ENCODE measurements at places on chromosomes 2 and 18.

- no peak for DNase-seq
Observed at GRCh38 chr2:213451542-213452239, 167.4 kb downstream of the SPAG16 start.

GRCh38 chr18:48417985-48418384, 8.8 kb upstream of the ZBTB7C start:
- no peak for DNase-seq

DNA sequence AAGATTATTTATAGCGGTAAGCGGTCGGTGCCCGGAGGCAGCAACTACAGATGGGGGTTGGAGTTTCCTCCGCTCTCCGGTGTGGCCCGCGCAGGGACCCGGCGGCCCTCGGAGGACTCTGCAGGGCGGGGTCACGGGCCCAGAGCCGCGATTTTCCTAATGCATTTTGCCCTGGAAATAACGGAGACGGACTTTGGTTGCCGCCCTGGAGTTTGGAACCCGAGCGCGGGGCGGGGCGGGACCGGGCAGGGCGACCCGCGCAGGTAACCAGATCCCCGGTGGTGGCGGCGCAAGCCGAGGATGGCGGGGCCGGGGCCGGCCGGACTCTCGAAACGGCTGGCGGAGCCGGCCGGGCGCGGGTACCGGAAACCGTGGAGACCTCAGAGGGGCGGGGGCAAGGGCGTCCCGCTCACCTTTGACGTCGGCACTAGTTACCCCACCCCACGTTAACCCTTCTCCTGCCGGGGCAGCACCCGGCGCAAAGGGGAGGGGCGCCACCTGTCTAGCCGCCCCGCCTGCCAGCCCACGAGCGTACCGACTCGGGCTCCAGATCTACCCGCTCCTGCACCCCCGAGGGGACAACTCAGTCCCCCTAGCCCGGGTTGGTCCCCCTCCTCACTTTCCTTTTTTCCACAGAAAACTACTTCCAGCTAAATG, 2.9 kb downstream of the CYP26B1 start:
- no peak for DNase-seq

- DNase-seq, result no peak
Observed at GRCh38 chr2:171469176-171469575, 35.1 kb downstream of the DCAF17 start.

DNA sequence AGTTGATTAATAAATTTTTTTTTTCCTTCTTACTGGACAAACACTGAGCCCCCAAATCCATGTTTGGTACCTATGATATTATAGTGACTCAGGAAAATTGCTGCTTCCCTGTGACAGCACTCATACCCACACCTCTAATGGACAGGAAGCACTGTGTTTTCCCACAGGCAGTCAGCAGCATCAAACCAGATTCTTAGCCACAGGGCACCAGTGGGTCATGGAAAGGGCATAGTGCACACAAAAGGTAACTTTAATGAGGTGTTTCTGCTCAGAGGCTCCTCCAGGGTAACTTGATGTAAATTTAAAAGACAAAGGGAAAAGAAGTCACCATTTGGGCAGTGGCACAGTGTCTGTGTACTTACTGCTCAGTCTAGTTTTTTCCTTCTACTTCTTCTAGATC, 34.1 kb downstream of the SERPINB11 start:
- DNase-seq, result no peak

GRCh38 chr2:240990726-240991377, 7.6 kb upstream of the SNED1 start:
- no peak for DNase-seq

DNA sequence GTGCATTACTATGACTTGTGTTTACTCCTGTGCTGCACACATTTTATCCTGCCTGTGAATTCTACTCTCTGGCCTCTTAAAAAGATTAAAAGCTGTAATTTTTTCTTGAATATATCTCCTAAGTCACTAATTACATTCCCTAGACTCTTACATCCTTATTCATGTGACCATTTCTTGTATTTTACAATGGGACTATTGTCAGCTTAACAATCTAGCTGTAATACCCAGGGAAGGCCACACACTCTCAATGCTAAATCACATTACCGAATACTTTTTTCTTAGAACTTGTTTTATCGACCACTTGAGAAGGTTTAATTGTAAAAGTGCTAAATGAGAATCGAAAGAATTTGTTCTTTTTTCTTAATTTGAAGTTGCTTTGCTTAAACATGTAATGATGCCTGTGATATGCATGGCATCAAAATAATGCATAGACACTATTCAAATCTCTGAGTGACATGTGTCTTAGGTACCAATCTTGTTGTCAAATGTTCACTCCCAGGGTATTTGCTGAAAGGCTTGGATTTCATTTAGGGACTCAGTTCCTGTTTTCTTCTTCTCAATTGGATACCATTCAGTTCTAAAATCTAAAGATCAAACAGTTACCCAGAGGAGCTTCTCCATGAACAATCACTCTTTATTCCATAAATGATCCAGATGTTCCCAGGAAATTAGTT, 498.5 kb downstream of the DPP10 start:
- DNase-seq, result no peak
